SW480 (cell line): ENCODE measurements at places on chromosomes 16 and 17.

DNA sequence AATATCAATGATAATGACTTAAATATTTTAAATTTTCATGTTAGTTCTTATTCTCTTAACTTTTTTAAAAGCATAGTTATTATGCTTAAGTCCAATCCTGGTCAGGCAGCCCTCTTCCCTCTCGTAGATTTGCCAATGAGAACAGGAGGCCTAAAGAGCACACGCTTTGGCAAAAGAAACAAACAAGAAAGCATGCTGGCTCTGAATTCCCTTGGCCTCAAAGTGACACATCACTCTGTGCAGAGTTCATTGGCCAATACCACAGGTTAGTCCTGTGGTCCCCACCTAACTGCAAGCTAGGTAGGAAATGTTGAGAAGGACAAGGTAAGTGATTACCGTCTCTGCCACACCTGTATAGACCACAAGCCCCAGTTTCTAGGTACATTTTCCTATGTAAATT lies 61.5 kb downstream of the MYO1D start:
- no peak for DNase-seq

- DNase-seq: no peak
These were observed 20.9 kb downstream of the UBE2O start for GRCh38 chr17:76432004-76432403.

DNA sequence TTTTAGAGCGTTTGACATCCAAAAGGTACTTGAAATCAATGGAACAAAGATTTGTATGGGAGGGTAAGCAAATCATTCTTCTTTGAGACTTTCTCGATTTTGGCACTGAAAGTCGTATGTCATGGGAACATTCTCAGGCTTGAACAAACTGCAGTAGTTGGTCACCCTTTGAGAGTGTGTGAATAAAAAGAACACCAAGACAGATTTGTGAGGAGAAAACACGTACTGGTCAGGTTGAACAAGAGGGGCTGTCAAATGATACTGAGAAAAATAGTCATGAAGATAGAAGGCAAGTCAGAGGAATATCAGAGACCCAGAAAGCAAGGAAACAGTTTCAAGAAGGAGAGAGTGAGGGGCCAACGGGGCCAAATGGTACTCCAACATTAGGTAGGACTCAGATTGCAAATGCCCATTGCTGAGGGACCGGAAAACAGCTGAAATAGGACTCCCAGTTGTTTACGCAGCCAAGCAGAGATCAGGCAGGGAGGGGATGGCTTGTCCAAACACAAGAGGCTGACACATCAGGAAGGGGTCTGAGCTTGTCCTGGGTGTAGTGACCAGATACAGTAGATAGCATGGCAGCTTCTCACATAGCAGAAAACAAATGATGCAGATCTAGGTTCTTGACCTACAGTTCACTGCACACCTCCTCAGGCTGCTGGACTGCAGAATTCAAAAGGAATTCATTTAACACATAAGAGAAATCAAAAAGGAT lies 74.5 kb upstream of the MYOCD start:
- DNase-seq: no peak

DNA sequence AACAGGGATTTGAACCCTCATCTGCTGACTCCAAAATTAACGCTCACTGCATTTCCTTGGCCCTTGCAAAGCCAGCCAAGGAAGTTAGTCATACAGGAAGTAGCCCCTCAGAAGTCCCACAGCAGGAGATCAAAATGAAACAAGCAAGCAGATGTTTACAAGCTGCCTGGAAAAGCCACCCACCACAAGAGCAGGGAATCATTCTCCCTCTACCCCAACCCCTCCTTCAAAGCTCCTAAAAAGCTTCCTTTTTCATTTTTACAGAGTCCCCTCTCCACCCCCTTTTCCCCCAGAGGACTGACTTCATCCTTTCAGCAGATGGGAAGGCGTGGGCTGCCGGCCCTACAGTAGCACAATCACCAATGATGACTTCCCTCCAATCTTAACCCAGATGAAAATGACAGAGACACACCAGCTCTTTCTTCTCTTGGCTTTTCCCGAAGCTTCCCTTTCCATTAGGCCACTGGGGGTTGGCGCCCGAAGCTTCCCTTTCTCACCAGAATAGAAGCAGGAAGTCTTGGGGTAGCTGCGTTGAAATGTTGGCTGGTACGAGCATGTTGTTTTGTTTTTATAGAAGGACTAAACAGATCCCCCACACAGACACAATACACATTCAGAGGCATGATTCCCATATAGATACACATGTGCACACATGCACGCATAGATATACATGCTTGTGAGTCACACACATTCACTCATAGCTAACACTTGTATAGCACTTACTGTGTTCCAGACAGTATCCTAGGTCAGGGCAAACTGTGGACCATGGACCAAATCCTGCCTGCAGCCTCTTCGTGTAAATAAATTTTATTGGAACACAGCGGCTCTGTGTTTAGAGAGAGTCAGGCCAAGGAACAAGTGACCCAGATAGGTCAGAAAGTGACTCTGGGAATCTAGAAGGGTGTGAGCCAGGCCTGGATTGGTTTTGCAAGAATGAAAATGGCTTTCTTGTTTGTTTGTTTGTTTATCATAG lies 17.4 kb downstream of the ITPRIPL2 start:
- DNase-seq: peak; percentile 24

- DNase-seq: peak; percentile 55
These were observed 102.5 kb upstream of the TMEM97 start for GRCh38 chr17:28216528-28216927.

- peak; percentile 86 for DNase-seq
These were observed 13.3 kb upstream of the NUDT16L1 start for GRCh38 chr16:4679850-4680636.

GRCh38 chr17:42276359-42276608 lies at the start of gene STAT5B:
STAT5B (minus strand) TSS chr17:42276391; CDS start chr17:42232127, 44,264 bp downstream.
- DNase-seq: peak; percentile 33

DNA sequence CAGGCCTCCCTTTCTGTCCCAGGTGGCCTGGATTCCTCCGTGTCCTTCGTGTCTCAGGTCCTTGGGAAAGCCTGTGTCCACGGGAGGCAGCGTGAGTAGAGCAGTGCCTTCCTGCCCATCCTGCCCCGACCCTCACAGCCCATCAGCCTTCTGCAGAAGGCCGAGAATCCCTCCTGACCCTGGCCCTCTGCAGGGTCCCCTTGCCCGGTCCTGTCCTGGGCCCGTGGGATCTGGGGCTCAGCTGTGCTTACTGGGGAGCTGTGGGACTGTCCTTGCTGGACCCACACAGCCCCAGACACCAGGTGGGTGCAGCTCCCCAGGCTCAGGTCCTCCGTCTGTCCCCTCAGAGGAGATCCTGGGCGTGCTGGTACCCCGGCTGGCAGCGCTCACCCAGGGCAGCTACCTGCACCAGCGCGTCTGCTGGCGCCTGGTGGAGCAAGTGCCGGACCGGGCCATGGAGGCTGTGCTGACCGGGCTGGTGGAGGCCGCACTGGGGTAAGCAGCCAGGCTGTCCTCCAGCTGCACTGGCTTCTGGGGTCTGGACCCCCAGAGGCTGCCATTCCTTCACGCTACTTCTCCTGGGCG lies 3.9 kb downstream of the TELO2 start:
- DNase-seq: no peak

- no peak for DNase-seq
These were observed 31.8 kb downstream of the ZDHHC7 start for GRCh38 chr16:84979516-84979915.

- DNase-seq: no peak
These were observed 3.1 kb downstream of the MINK1 start for GRCh38 chr17:4836221-4836620.

- DNase-seq: peak; percentile 76
These were observed 189.4 kb downstream of the RAB11FIP4 start for GRCh38 chr17:31580706-31581490.

- no peak for DNase-seq
These were observed 41.5 kb downstream of the TK2 start for GRCh38 chr16:66508248-66508913.

DNA sequence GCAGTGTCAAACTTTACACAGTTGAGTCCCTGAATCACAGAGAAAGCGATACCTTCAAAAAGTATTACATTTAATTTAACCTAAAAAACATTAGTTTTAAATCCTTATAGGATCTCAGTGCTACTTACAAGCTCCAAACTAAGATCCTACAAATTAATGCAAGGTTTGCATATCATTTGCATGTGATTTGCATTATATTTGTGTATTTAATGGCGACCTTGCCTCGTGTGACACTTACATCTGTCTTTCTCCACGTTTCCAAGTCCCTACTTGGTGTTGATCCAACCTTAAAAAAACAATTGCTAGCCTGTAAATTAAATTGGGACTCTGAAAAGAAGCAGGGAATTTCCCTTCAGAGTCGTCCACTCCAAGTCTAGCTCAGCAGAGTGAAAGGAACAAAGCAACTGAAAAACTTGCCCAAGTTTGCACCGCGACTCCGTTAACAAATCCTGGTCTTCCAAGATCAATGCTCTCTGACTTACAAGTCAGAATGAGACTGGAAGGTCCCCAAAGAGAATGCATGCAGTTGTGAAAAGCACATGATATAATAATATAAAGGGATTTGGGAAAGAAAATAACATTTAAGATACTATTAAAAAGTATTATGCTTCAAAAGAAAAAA lies 739 bp upstream of the FAM117A start:
- no peak for DNase-seq

GRCh38 chr17:58533616-58534188 lies 19.3 kb upstream of the MTMR4 start:
- no peak for DNase-seq

- DNase-seq: peak; percentile 71
These were observed 1.8 kb upstream of the NOTUM start for GRCh38 chr17:81962499-81963441.

DNA sequence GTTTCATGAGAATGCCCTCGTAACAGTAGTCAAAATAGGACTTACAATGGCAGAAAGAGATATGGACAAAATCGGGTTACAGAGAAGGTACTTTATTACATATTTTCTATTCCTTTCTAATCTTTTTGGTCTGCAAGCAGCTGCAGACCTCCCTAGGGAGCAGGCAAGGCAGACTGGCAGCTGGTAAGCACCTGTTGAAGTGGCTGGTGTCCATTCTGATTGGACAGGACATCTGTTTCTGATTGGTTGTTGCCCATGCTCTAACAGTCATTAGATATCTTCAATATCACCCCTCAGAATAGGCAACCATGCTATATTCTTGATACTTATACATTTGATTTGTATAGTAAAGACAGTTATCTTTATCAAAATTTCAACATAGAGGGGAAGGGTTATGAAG lies 606.3 kb downstream of the KCNJ2 start:
- no peak for DNase-seq

- DNase-seq: no peak
These were observed 210.6 kb upstream of the DYNLRB2 start for GRCh38 chr16:80330150-80330549.

DNA sequence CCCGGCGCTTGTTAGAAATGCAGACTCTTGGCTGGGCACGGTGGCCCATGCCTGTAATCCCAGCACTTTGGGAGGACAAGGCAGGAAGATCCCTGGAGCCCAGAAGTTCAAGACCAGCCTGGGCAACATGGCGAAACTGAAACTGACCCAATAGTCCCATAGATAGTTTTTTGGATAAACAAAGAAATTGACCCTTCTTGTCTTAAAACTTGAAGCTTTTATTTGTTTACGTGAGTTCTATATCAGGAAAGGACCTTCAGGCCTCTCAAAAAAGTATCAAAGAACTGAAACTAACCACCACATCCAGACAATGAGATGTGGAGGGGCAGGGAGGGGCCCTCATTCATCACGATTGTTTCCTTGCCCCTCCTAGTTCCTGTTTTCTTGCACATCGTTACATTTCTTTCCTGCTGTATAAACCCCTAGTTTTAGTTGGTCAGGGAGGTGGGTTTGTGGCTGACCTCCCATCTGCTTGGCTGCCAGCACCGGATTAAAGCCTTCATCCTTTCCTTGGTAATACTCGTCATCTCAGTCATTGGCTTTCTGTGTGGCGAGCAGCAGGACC lies 29.9 kb upstream of the PRM1 start:
- DNase-seq: no peak

- DNase-seq: no peak
These were observed 9.9 kb downstream of the C16orf46 start for GRCh38 chr16:81067166-81067565.

- peak; percentile 8 for DNase-seq
These were observed 13.0 kb downstream of the NMRAL1 start for GRCh38 chr16:4461250-4462085.

GRCh38 chr17:65562206-65562531 lies 721 bp upstream of the AXIN2 start:
- DNase-seq: no peak

DNA sequence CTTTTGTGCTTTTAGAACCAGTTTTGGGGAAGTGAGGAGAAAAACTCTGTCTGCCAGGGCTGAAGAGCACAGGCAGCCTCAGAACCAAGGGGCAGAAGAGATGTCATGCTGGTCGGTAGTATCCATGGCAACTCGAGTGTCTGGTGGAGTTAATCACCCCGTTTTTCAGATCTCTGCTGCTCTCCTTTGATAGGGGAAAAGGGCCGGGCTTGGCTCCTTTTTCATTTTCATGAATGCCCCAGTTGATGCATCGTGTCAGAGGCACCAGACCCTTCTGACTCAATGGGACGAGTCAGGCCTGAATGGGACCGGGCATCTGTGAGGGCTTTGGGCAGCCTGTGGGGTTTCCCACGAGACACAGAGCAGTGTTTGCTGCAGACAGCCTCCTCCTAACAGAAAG lies 304.6 kb downstream of the ABCC12 start:
- DNase-seq: no peak

DNA sequence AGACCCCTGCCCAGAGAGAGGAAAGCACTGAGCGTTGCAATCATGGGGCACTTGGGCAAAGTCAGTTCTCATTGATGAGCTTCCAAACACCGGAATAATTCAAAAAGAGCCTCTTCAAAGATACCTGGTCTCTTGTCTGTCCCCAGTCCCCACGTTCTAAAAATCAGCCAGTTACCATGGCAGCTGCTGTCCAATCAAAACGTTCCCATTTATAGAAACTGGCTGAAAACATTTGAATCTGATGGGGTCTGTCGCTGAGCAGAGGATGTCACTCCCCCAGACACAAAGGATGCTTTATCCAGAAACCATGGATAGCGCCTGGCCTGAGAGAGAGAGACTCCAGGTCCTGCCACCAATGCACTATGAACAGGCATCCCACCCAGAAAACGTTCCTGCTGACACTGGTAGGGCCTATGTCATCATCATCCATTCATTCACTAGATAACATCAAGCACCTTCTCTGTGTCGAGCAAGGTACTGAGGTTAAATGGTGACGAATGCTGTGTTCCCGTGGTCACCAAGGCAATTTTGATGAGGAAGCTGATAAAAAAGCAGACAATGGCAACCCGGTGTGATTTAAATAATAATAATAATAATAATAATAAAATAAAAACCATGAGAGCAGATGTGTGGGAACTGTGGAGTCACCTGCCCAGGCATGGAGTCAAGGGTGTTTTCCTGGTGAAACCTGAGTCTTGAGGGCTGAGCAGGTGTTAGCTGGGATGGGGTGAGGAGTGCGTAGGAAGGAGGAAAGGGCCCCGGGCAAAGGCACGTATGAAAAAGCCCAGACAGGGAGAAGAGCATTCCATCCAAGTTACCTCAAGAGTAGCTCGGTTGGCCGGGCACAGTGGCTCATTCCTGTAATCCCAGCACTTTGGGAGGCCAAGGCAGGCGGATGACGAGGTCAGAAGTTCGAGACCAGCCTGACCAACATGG lies 19.0 kb upstream of the CALB2 start:
- no peak for DNase-seq

DNA sequence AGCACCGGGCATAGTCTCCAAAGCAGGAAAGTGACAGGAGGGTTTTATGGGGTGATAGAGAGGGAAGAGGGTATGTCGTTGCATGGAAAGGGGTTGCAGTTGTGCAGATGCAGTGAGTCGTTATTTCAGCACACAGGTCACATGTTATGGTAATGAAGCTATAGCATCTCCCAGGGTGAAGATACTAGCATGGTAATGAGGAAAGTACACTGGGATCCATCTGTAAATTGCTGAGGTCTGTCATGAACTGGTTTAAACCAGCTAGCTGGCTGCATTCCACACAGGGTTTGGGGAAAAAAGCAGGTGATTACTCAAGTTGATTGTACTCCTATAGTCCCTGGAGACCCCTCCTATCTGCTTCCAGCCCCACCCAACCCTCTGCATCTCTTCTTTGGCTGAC lies 11.7 kb downstream of the COX11 start:
- DNase-seq: no peak
